IMR-90 (cell line): ENCODE measurements at places on chromosomes 6 and 20. TPM values are rescaled to one million over a fixed set of nuclear protein-coding genes. Genes with fewer than 3 reads are reported as not detected.

The FAM209B gene
- not detected in 2 replicates for total RNA-seq

The ASF1A gene
- total RNA-seq = 11.1 and 24.4 TPM in 2 replicates

The ISM1 gene
- total RNA-seq = not detected in 2 replicates

The TGM3 gene
- total RNA-seq = not detected in 2 replicates

The IP6K3 gene
- total RNA-seq = 0.18 and 0.28 TPM in 2 replicates

The TRAPPC3L gene
- total RNA-seq = under 0.01 TPM in 1 of 2 replicates, not detected in the other

The IYD gene
- not detected in 2 replicates for total RNA-seq

The FOXS1 gene
- not detected in 2 replicates for total RNA-seq

The PAK5 gene
- not detected in 2 replicates for total RNA-seq

The SPATS1 gene
- total RNA-seq = not detected in 2 replicates
